Karpas-422 (cell line): ENCODE measurements at places on chromosomes 4 and X. TPM values are rescaled to one million over a fixed set of nuclear protein-coding genes. Genes with fewer than 3 reads are reported as not detected.

DNA sequence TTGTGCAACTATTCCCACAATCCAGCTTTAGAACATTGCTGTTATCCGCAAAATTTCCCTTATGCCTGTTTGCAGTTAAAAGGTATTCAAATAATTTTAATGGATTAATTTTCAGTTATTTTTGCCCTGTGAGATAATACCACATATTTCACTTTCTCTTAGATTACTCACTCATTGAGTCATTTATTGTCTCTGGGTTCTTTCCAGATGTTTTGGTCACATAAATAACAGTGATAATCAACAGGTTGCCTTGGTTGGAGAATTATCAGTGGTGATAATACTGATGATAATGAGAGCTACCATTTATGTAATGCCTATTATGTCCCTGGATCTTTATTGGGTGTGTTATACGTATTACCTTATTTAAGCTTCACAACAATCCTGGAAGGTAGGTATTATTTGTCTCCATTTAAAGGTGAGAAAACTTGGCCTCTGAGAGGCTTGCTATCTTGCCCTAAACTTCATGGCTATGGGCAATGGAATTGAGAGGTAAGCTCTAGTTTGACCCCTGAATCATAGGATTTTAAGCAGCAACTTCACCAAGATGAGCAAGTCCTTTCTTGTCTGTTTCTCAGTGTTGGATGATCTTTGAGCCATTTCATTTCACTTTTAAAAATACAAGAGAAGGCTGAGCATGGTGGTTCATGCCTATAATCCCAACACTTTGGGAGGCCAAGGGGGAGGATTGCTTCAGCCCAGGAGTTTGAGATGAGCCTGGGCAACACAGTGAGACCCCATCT lies 87.4 kb downstream of the KIT start:
- DNase-seq = no peak

- DNase-seq = no peak
These were observed 123.7 kb downstream of the ARHGAP10 start for GRCh38 chr4:147855571-147856009.

- DNase-seq = no peak
These were observed 314.2 kb upstream of the IGFBP7 start for GRCh38 chr4:57424232-57424897.

FAAH2 gene
- total RNA-seq = 0.47 TPM in 1 of 2 replicates, not detected in the other

NPNT gene
- not detected in 2 replicates for total RNA-seq

CXCL9 gene
- total RNA-seq = not detected in 2 replicates

EPGN gene
- total RNA-seq = not detected in 2 replicates
